ENCODE measurements at places on chromosomes 5 and 9.

DNA sequence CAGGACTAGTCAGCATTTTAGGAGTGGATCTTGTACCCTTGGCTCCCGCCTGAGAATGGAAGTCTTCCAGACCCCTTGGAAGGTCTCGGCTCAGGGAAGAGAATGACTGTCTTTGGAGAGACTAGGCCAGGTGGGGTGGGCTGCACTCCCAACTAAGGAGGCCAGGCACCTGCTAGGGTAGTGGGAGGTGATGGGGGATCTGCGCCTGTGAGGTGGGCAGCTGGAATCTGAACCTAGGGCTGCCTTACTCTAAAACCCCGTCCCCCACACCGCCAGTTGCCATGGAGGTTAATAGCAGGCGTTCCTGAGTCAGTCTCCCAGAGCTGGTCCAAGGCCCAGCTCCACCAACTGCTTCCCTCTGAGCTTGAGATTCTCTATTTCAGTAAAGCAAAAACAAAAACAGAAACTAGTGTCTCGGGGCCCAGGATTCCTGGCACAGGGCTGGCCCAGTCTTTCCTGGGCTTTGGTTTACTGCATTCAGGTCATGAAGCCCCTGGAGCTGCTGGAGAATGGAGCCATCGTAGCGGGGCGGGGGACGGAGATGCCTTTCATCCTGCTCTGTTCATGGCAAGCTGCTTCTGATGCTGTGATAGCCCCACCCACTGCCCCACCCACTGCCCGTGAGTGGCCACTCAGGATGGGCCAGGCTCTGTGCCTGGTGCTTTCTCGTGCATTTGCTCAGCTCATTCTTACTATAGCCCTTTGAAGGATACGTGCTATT, 57.5 kb downstream of the DAB2IP start:
- peak; percentile 24 for DNase-seq

- no peak for DNase-seq
Measured at GRCh38 chr9:18317896-18318295, 156.1 kb upstream of the ADAMTSL1 start.

GRCh38 chr9:136373300-136374182, at the start of gene CARD9:
CARD9 (minus strand) TSS chr9:136373669; CDS start chr9:136372078, 1,591 bp downstream.
- DNase-seq, result peak; percentile 44

DNA sequence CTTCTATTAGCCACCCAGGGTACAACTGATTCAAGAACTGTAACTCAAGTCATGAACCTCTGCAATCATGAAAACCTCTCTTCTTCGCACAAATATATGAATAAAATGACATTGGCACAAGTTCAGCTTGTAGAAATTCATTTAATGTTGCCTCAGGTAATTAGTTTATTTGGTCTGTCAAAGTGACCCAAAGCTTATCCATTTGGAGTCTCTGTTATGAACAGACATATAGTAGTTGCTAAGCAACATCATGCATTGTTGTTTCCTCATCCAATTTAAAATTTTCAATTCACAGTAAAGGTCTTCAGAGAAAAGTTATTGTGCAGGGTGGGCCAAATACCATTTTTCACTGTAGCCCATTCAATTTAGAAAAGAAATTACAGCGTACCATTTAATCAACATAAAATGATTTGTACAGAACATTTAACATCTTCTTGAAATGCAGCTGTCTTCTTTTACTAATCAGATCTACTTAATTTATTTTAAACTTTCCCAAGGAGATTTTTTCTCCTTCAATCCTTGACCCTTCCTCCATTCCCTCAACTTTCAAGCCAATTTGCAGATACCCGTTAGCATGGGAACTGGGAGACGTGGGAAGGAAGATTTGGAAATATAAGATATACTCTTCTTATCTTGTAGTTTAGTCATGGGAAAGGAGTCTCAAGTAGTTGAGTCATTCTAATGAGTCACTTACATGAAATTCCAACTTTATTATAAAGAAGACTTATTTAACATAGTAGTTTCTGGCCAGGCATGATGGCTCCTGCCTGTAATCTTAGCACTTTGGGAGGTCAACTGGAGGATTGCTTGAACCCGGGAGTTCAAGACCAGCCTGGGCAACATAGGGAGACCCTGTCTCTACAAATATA, 231.3 kb downstream of the ATPSCKMT start:
- DNase-seq, result no peak

DNA sequence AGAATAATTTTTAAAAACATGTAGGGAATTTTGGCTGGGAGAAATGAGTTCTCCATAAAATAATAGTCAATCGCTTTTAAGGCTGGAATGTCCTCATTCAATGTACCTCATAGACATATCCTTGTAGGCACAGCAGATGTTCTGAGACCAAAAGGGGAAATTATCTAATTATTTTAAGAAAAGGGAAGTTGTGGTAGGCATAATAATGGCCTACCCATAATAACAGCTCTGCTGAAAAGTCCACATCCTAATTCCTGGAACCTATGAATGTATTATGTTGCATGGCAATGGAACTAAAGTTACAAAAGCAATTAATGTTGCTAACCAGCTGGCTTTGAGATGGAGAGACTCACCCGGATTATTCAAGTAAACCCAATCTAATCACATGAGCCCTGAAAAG, 216.1 kb downstream of the TRIM36 start:
- no peak for DNase-seq

- no peak for DNase-seq
Measured at GRCh38 chr5:172383191-172383802, 71.0 kb downstream of the SH3PXD2B start.

DNA sequence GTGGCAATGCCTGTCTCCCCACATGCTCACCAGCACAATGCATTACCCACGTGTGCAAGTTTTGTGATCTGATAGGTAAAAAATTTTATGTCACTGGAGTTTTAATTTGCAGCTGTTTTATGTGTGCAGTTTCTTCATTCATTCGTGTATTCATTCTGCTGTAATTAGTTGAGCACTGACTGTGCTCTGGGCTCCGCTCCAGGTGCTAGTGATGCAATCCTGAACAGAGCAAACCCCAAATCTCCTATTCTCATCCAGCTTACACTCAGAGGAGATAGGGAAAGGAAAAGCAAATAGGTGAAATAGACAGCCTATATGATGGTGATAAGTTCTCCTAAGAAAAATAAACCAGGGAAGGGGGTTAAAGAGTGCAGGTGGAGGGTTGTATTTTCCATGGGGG, 148.4 kb downstream of the TENT4A start:
- no peak for DNase-seq

GRCh38 chr9:94110821-94111252, 26.6 kb downstream of the PTPDC1 start:
- no peak for DNase-seq

DNA sequence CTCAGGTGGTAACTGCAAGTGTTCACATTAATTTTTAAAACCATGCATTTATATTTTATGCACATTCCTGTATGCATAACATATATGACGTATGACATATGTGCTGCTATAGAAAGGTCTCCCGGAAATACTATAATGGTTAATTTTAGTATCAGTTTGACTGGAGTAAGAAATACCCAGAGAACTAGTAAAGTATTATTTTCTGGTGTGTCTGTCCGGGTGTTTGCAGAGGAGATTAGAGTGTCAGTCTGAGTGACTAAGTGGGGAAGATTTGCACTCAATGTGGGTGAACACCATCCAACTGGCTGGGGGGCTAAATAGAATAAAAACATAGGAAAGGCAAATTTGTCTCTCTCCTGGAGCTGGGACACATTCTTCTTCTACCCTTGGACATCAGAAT, 26.9 kb downstream of the UIMC1 start:
- no peak for DNase-seq

DNA sequence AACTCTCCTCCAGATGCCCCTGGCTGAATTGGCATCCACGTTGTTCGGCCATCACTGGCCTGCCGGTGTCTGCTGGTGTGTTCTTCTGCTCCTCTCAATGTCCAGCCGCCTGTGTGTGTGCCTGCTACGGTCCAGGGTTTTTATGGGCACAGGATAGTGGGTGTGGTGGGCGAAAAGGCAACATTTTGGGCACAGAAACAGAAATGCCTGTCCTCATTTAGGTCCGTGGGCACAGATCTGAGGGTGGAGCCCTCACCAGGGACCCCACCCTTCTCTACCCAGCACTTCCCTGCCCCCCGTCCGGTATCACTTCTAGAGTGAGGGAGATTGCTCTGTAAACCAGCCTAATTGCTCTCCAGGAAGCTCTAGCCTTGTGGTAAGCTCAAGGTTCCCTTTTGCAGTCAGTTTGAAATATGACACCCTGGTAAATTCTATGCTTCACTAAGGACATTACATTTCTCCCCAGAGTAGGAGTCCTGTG, 410.1 kb downstream of the MAT2B start:
- no peak for DNase-seq

GRCh38 chr5:98698359-98698758, 75.1 kb upstream of the RGMB start:
- DNase-seq, result no peak

All from head of caudate nucleus (tissue), 42 donors.